Tongue (tissue), 3 donors: ENCODE measurements at places on chromosomes 11 and 22.

GRCh38 chr11:61134801-61135257 lies 26.4 kb downstream of the VPS37C start:
- DNase-seq, result peak; percentile 78

DNA sequence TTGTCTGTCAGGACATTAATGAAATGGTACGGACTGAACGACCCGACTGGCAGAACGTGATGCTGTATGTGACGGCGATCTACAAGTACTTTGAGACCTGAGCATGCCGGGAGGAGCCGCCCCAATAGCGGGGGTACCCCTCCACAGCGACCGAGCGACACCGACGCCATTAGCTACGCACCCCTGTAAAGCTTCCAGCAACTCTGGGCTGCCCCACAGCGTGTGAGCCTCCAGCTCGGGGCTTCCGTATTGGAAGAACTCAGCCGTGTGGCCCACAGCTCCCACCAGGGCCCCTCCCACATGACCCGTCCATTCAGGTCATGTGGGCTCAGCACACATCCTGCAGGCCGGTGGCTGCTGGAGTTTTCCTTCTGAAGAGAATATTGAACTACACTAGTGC lies 12.9 kb upstream of the ADORA2A start:
- DNase-seq, result no peak

GRCh38 chr11:111870113-111870512 lies 1.3 kb downstream of the ALG9 start:
- DNase-seq, result peak; percentile 8

- no peak for DNase-seq
Measured at GRCh38 chr22:35621451-35621850, 4.3 kb upstream of the MB start.

GRCh38 chr11:29008481-29008880 lies 900.3 kb downstream of the METTL15 start:
- DNase-seq, result no peak

DNA sequence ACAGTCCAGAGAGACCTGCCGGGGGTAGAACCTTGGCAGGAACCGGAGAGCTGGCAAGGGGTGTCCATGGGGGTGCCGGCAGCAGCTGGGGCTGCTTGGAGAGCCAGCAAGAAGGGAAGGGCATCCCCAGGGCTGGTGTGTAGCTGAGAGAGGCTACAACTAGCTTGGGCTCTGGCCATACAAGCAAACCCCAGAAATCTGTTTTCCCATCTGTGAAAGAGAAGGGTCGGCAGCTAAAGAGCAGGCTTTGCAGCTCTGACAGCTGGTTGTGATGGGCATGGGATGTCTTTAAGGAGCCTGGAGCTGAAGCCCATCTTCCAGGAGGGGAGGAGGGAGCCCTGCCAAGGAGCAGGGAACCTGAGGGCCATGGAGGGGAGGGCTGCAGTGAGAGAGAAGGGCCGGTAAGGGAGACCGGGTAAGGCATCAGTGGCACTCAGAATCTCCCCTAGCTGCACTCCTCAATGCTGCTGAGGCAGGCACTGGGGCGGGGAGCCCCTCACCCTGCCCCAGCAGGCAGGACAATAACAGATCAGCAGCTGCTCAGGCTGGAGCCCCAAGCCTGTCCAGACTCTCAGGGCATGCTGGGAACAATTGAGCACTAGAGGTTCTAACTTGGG lies 3.9 kb downstream of the CHST1 start:
- peak; percentile 68 for DNase-seq

- DNase-seq, result no peak
Measured at GRCh38 chr11:67292671-67293070, 3.6 kb downstream of the ANKRD13D start.

DNA sequence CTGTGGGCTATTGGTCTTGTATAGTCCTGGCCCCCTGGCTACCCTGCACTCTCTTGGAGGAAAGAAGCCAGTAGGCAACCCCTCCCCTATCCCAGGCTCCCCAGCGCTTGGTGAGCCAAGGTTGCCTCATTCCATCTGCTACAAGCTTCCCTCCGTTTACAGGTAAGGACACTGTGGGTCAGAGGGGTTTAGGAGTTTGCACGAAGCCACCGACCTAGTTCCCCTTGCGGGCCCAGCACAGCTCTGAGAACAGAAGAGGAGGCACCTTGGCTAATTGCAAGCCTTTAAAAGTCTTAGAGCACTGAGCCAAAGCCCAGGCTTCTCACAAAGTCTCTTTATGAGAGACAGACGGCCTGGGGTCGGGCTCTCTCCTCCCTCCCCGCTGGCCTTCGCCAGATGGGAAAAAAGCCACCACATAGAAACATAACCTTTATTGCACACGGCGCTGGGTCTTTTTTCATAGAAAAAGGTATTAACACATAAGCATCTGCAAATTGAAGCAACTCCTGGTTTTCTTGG lies 99.8 kb downstream of the CEP164 start:
- DNase-seq, result peak; percentile 21
